ENCODE measurements at places on chromosomes 13 and 19. TPM values are rescaled to one million over a fixed set of nuclear protein-coding genes. Genes with fewer than 3 reads are reported as not detected.

Gene KANK3
- total RNA-seq: not detected

- peaks cover 9% of the 10 kb centered on the region for H3K4me1 ChIP-seq
- no peaks in the 10 kb centered on the region for H3K36me3 ChIP-seq
- no peak overlapping the region for H3K4me3 ChIP-seq
- no peak overlapping the region for H3K27ac ChIP-seq
- no peaks in the 10 kb centered on the region for H3K27me3 ChIP-seq
- no peak for DNase-seq
Observed at GRCh38 chr13:106129273-106129672, 406.2 kb downstream of the EFNB2 start.

- H3K4me1 ChIP-seq: peaks cover 5% of the 10 kb centered on the region
- no peaks in the 10 kb centered on the region for H3K36me3 ChIP-seq
- no peak overlapping the region for H3K4me3 ChIP-seq
- no peaks in the 10 kb centered on the region for H3K27me3 ChIP-seq
- no peak for DNase-seq
Observed at GRCh38 chr19:48777139-48777538, 21.8 kb downstream of the FGF21 start.

Gene PSPC1
- total RNA-seq: 39.8 TPM

Gene MEIS3
- 32.4 TPM for total RNA-seq

GRCh38 chr19:6412447-6413091, 12.0 kb downstream of the KHSRP start:
- H3K27ac ChIP-seq: no peak overlapping the region
- no peaks in the 10 kb centered on the region for H3K4me1 ChIP-seq
- H3K36me3 ChIP-seq: peaks cover 42% of the 10 kb centered on the region
- H3K27me3 ChIP-seq: no peaks in the 10 kb centered on the region
- DNase-seq: no peak

Gene SLC46A3
- total RNA-seq: 0.54 TPM

Gene FUT6
- not detected for total RNA-seq

GRCh38 chr19:51320280-51320657, 8.8 kb downstream of the IGLON5 start:
- no peaks in the 10 kb centered on the region for H3K4me1 ChIP-seq
- H3K27me3 ChIP-seq: no peaks in the 10 kb centered on the region
- no peak overlapping the region for H3K4me3 ChIP-seq
- H3K27ac ChIP-seq: no peak overlapping the region
- DNase-seq: no peak

DNA sequence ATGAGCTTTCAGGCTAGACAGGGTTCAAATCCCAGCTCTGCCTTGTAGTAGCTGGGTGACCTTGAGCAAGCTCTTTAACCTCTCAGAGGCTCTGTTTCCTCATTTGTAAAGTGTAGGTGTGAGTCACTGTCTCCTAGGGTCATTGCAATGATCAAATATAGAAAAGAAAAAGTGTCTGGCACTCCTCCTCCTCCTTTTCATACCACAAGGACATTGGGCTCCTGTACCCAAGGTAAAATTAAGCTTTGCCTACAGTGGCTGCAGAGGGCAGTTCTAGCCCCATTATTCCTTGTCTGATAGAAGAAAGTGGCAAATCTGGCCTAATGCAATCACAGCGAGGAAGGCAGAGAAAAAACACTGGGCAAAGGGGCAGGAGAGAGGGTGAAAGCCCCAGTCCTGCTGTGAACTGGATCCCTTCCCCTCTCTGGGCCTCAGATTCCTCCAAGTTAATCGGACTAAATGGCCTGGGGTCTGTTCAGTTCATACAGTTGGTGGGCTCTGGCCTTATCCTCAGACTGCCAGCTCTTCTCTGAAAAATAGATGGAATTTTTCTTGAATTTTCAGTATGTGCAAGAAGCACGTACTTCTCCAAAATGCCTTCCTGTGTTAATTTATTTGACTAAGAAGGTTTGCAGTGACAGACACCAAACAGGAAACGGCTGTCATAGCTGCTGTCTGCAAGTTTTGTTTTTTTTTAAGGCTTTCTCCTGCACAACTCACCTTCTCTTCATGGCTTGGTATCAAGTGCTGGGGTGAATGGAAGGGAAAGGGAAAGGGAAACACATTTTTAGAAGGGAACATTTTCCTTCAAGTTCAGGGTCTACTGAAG, 35.3 kb downstream of the RGCC start:
- no peak overlapping the region for H3K4me3 ChIP-seq
- no peaks in the 10 kb centered on the region for H3K36me3 ChIP-seq
- peaks cover 14% of the 10 kb centered on the region for H3K4me1 ChIP-seq

DNA sequence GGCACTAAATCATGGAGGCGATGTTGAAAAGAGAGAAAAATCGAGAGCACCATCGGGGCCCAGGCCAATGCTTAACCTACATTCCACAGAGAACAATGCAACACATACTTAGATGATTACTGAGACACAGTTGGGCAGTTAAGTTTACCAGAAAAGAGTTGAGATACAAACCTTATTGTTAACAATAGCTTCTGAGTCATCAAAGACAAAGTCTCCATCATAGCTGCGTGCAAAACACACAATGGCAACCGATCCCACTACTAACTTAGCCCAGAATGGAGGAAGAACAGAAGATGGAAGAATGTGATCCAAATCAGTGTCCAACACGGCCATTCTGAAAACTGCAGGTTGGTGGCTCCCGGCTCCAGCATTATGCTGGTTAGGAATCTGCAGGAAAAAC, 6.2 kb downstream of the TMTC4 start:
- no peaks in the 10 kb centered on the region for H3K27me3 ChIP-seq
- peak; percentile 17 for DNase-seq
- no peak overlapping the region for H3K4me3 ChIP-seq
- H3K27ac ChIP-seq: no peak overlapping the region
- H3K36me3 ChIP-seq: peaks cover 30% of the 10 kb centered on the region
- H3K4me1 ChIP-seq: peaks cover 9% of the 10 kb centered on the region

GRCh38 chr19:37127999-37128820, 44.3 kb downstream of the ZNF585A start:
- no peak overlapping the region for H3K27ac ChIP-seq
- DNase-seq: no peak
- no peaks in the 10 kb centered on the region for H3K4me1 ChIP-seq
- no peak overlapping the region for H3K4me3 ChIP-seq
- H3K36me3 ChIP-seq: peaks cover 15% of the 10 kb centered on the region
- no peaks in the 10 kb centered on the region for H3K27me3 ChIP-seq

Gene CHAMP1
- 16.4 TPM for total RNA-seq

DNA sequence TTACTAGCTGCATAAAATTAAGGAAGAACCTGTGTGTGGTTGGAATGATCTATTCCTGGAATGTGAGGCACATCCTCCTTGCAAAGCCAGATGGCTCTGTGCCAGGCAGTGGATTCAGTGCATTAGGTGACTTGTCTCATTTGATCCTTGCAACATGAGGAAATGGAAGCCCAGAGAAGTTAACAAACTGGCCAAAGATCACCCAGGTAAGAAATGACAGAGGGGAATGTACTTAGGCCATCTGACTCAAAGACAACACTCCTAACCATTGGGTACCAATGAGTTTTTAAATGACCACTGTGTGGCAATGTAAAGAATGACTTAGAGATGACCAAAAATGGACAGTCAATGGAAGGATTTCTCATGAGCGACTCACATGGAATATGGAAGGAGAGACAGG, 114.2 kb upstream of the RXFP2 start:
- no peak overlapping the region for H3K4me3 ChIP-seq
- no peaks in the 10 kb centered on the region for H3K27me3 ChIP-seq
- no peaks in the 10 kb centered on the region for H3K36me3 ChIP-seq
- DNase-seq: no peak

DNA sequence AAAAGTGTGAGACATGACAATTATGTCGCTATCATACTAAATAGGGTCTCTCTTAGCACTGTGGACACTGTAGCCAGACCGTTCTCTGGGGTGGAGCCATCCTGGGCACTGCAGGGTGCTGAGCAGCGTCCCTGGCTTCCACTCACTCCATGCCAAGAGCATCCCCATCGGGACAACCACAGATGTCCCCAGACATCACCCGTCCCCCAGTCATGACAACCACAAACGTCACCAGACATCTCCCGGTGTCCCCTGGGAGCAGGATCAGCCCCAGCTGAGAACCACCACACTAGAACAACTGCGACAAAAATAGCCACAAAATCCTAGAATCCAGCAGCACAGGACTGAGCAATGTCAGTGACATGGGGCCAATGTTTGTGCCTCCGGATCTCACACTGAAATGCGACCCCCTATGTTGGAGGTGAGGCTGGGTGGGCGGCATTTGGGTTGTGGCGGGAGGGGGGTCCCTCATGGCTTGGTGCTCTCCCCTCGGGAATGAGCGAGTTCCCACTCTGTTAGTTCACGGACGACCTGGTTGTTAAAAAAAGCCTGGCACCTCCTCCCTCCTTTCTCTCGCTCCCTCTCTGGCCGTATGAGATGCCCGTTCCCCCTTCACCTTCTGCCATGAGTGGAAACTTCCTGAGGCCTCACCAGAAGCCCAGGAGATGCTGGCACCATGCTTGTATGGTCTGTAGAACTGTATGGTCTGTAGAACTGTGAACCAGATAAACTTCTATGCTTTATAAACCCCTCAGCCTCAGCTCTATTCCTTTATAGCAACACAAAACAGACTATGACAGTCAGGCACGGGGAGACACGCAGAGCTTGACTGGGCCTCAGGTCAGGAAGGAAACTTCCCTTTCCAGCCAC, 93.9 kb downstream of the GADD45B start:
- DNase-seq: no peak
- no peak overlapping the region for H3K4me3 ChIP-seq
- no peaks in the 10 kb centered on the region for H3K36me3 ChIP-seq

Gene RABAC1
- total RNA-seq: 117 TPM

DNA sequence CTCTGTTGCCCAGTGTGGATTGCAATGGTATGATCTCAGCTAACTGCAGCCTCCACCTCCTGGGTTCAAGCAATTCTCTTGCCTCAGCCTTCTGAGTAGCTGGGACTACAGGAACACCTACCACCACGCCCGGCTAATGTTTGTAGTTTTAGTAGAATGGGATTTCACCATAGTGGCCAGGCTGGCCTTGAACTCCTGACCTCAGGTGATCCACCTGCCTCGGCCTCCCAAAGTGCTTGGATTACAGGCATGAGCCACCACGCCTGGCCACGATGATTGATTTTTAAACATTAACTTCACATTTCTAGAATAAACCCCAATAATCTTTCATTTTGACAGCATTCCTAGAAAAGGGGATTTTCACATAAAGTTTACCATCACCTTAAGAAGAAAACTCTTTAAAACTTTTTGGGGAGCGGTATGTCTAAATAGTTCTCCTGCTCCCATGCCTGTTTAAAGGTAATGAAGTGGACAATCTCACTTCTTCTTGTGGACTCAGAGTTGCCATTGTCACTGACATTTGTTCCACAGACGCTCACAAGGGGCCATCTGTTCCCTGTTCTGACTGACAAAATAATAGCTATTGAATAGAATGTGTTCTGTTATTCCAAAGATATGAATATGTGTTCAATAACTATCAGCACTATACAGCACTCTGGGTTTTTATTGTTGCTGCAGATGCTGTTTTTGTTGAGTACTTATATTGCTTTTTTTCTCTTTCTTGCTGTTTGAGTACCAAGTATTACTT, 66.1 kb upstream of the C1QTNF9B start:
- no peak for DNase-seq
- no peak overlapping the region for H3K4me3 ChIP-seq
- no peak overlapping the region for H3K27ac ChIP-seq
- no peaks in the 10 kb centered on the region for H3K27me3 ChIP-seq
- no peaks in the 10 kb centered on the region for H3K4me1 ChIP-seq

Gene PRR20C
- total RNA-seq: not detected

- H3K4me1 ChIP-seq: peaks cover 2% of the 10 kb centered on the region
- no peaks in the 10 kb centered on the region for H3K27me3 ChIP-seq
- H3K27ac ChIP-seq: peak within 1 kb of the TSS; percentile 73
- peak; percentile 62 for DNase-seq
- H3K36me3 ChIP-seq: peaks cover 2% of the 10 kb centered on the region
Observed at GRCh38 chr19:11887611-11888531, at the start of gene ZNF69. TSS of gene ZNF69 (plus strand) at chr19:11887782. CDS start at chr19:11887924, 142 bp downstream.

- no peaks in the 10 kb centered on the region for H3K27me3 ChIP-seq
- H3K36me3 ChIP-seq: 0 out of 2 replicates have a peak, but pooled peaks cover 2% of the 10 kb centered on the region
- peaks cover 3% of the 10 kb centered on the region for H3K4me1 ChIP-seq
- no peak overlapping the region for H3K4me3 ChIP-seq
- no peak overlapping the region for H3K27ac ChIP-seq
Observed at GRCh38 chr13:48436661-48437288, 23.9 kb upstream of the LPAR6 start.

GRCh38 chr13:49046002-49046401, 70.3 kb downstream of the FNDC3A start:
- DNase-seq: peak; percentile 36
- H3K4me1 ChIP-seq: no peaks in the 10 kb centered on the region
- no peaks in the 10 kb centered on the region for H3K36me3 ChIP-seq
- no peaks in the 10 kb centered on the region for H3K27me3 ChIP-seq
- no peak overlapping the region for H3K4me3 ChIP-seq

DNA sequence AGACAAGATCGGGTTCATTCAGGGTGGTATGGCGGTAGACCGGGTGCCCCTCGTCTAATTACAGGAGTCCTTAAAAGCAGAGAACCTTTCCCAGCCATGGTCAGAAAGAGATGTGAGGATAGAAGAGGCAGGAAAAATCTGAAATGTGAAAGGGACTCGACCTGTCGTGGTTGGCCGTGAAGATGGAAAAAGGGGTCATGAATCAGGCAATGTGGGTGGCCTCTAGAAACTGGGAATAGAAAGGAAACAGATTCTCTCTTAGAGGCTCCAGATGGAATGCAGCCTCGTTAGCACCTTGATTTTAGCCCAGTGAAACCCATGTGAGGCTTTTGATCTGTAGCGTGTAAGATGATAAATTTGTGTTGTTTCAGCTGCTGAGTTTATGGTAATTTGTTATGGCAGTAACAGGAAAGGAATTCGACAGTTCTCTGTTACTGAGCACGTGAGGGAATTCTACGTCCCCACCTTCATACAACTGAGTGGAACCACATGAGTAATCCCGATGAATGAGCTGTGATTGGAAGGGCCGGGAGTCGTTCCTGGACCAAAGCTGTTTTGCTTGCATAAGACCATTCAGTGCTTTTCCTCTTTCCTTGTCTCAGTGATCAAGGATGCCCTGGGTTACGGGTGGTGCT, 11.0 kb upstream of the CA11 start:
- no peak overlapping the region for H3K4me3 ChIP-seq
- H3K27me3 ChIP-seq: peaks cover 2% of the 10 kb centered on the region
- H3K36me3 ChIP-seq: no peaks in the 10 kb centered on the region
- no peak overlapping the region for H3K27ac ChIP-seq
- peak; percentile 95 for DNase-seq

Gene PPM1N
- total RNA-seq: 0.90 TPM

Gene GFY
- total RNA-seq: not detected

Gene SIGLECL1
- not detected for total RNA-seq

GRCh38 chr13:50388481-50388880, 373.2 kb downstream of the KCNRG start:
- no peak for DNase-seq
- no peak overlapping the region for H3K27ac ChIP-seq
- no peak overlapping the region for H3K4me3 ChIP-seq
- no peaks in the 10 kb centered on the region for H3K27me3 ChIP-seq
- peaks cover 13% of the 10 kb centered on the region for H3K4me1 ChIP-seq
- no peaks in the 10 kb centered on the region for H3K36me3 ChIP-seq

Gene PROZ
- total RNA-seq: not detected

- peaks cover 17% of the 10 kb centered on the region for H3K4me1 ChIP-seq
- no peak overlapping the region for H3K4me3 ChIP-seq
- H3K27ac ChIP-seq: peak overlapping the region; percentile 59
- peak; percentile 18 for DNase-seq
- no peaks in the 10 kb centered on the region for H3K27me3 ChIP-seq
Observed at GRCh38 chr13:45522571-45522970, 57.8 kb downstream of the COG3 start.

Gene BEST2
- not detected for total RNA-seq

Gene ZNF575
- total RNA-seq: not detected
